ENCODE measurements at places on chromosomes 7 and 10.

- no peak for DNase-seq
These were observed 215.9 kb downstream of the RAB11FIP2 start for GRCh38 chr10:117830787-117831212.

- DNase-seq = no peak
These were observed 173.3 kb downstream of the CFTR start for GRCh38 chr7:117652943-117653680.

DNA sequence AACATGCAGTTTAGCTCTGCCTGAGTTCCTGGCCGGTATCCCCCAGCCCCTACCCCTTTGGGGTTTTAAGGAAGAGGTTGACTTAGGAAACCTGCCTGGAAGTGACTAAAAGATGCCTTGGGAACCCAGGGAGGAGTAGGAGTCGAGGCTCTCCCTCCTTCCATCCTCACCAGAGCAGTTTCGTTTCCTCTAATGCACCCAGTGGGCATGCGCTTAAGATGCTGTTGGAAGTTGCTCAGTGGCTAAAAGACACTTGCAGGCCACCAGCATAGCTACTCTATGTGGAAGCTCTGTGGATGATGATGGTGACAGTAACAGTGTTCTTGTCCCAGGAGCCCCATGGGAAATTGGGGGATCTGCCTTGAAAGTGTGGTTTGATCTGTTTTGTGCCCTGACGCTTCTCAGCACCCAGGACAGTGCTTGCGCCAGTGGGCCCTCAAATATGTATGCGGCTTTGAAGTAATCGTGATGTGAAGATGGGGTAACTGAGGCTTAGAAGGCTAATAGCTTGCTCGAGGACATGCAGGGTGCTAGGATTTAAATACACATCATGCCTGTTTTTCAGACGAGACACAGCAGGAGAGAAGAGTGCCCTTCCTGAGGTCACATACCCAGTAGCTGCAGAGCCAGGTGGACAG is 32.0 kb downstream of the TBATA start:
- no peak for DNase-seq

DNA sequence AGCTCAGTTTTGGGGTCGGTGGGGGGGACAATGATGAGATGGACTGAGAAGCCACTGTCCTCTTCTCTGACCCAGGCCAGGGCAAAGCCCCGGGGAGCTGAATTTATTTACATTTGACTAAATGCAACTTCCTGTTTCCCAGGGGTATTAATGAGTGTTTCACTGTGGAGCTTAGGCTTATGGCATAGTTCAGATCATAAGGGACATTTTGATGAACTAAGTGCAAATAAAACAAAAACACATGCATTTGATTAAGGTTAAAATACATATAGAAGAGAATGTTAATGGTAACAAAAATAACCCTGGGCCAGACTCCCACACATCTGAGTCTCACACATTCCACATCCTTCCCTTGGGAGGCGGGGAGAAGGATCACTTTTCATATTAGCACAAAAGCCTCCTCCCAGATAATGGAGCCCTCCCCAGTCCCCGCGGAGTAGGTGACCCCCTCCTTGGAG is 320.6 kb downstream of the FRMD4A start:
- DNase-seq = no peak

DNA sequence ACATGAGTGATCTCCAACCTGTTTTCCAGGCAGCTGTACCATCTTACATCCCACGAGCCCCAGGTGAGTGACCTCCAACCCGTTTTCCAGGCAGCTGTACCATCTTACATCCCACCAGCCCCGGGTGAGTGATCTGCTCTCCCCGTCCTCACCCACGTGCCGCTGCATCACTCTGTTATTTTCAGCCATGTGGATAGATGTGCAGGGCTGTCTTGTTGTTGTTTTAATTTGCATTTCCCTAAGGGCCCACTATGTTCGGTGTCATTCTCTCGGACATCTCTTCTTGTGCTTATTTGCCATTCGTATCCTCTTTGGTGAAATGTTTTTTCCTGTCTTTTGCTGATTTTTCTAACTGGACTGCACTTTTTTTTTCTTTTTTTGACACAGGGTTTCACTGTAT is 17.9 kb upstream of the LARP4B start:
- DNase-seq = no peak

DNA sequence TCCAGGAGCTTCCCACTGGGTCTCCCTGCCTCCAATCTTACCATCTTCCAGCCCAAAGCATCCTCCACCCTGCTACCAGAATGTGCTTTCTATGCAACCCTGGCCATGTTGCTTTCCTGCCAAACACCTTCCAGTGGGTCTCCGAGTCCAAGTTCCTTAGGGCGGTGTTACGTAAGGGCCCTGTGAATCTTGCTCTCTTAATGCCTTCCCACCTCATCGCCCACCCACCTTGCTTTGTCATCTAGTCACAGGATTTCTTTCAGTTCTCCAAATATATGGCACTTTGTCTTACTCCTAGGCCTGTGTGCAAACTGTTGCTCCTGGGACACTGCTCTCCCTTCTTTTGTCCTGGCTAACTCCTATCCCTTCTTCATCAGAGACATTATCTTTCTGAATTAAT is 344.5 kb downstream of the RPS24 start:
- DNase-seq = no peak

DNA sequence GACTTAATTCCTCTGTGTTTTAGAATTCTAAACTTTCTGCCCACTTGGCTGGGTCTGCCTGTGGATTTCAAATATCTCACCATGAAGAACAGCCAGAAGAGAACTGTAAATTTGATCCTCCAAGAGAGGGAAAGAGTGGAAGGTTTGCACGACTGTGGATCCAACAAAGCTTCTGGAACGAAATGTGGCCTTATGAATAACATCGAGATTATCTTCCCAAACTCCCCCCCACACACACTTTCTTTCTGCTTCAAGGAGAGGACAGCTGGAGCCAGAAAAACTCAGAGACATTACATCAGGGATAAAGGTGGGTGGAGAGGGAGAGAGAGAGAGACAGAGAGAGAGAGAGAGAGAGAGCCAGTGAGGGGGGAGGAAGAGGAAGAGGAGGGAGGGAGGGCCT is 570.1 kb upstream of the MGMT start:
- DNase-seq = no peak

DNA sequence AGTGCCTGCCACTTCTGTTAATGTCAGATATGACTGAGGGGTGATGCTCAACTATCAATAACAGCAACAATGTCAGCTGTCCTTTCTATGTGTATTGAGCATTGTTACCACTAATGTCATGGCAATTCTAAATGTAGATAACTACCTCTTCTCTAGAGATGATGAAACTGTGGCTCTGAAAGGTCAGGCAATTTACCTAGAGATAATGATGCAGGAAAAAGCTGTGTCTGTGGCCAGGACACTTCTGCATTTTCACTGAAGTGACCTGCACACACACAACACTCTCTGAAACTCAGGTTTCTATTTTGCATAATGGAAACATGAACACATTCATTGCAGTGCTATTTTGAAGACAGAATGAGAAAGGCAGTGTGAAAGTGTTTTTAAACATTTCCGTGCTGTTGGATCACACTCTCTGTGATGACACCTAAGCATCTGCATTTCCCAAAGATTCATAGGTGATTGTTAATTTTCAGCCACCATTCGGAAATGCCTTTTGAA is 148.2 kb downstream of the KCND2 start:
- no peak for DNase-seq

DNA sequence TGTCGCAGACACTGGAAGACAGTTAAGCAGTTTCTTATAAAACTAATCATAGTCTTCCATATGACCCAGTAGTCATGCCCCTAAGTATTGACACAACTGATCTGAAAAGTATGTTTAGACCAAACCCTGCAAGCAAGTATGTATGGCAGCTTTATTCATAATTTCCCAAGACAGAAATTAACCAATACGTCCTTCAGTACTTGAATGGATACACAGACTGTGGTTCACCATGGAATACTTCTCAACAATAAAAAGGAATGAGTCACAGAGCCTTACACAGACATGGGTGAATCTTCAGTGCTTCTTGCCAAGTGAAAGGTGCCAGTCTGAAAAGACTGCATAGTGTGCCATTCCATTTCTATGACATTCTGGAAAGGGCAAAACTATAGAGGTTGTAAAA is 50.2 kb upstream of the AKR1E2 start:
- no peak for DNase-seq

- no peak for DNase-seq
These were observed 184.6 kb downstream of the SEC23IP start for GRCh38 chr10:120076996-120077706.

DNA sequence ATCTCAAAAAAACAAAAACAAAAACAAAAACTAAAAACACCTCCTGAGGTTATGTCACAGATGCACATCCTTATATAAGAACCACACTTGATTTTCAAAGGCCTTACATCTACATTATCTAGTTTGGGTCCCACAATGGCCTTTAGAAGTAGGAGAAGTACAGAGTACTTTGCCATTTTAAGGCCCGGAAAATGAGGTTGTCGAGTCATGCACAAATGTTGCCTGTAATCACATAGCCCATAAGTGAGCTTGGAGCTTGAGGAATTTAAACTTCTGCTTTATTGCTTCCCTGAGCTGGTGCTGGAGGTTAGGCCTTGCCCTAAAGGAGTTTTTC is 9.7 kb upstream of the MKRN1 start:
- DNase-seq = no peak

DNA sequence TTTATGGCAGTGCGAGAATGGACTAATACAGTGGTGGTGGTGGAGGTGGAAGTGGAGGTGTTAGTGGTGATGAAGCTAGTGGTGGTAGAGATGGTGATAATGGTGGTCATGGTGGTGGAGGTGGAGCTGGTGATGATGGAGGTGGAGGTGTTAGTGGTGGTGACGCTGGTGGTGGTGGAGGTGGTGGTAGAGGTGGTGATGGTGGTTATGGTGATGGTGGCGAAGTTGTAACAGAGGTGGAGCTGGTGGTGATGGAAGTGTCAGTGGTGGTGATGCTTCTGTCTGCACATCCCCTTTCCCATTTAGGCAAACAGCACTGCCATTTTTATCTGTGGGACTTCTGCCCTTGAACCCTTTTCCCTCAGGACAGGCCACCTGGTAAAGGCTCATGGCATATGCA is 7.4 kb upstream of the PTPRN2 start:
- DNase-seq = no peak

GRCh38 chr10:117327262-117327661 is 48.0 kb downstream of the PDZD8 start:
- no peak for DNase-seq

- DNase-seq = no peak
These were observed 524.4 kb downstream of the NEBL start for GRCh38 chr10:20372748-20373147.

DNA sequence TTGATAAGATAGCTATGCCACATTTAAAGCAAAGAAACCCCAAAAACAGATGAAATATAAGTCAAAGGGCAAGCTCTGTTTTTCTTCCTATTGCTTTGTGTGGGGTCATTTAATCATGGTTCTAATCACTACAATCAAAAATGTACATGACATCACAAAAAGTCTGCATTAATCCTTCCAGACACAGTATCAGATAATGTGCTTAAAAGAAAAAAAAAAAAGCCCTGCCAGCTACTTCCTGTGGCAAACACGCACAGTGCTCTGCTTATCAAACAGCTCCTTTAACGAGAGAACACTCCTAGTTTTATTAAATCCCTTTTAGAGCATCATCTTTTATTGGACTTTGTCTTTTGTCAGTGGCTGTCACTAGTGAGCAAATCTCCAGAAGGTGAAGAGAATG is 1005.8 kb downstream of the GATA3 start:
- DNase-seq = no peak

DNA sequence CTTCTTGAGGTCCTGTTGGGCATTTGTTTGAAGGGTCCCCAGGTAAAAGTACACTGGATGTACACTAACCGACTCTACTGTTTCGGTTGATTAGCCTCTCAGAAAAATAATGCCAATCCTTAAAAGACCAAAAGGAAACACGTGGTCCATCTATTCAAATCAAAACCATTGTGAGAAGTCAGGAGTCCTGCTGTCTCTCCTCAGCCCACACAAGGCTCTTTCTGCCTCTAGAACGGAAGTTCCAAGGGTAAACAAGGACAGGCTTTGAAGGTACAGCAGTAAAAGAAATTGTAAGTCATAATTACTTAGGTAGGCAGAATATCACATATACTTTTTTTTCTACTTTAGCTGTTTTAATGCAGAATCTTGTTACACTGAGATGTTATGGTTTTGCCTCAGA is 71.7 kb upstream of the TPK1 start:
- DNase-seq = no peak

DNA sequence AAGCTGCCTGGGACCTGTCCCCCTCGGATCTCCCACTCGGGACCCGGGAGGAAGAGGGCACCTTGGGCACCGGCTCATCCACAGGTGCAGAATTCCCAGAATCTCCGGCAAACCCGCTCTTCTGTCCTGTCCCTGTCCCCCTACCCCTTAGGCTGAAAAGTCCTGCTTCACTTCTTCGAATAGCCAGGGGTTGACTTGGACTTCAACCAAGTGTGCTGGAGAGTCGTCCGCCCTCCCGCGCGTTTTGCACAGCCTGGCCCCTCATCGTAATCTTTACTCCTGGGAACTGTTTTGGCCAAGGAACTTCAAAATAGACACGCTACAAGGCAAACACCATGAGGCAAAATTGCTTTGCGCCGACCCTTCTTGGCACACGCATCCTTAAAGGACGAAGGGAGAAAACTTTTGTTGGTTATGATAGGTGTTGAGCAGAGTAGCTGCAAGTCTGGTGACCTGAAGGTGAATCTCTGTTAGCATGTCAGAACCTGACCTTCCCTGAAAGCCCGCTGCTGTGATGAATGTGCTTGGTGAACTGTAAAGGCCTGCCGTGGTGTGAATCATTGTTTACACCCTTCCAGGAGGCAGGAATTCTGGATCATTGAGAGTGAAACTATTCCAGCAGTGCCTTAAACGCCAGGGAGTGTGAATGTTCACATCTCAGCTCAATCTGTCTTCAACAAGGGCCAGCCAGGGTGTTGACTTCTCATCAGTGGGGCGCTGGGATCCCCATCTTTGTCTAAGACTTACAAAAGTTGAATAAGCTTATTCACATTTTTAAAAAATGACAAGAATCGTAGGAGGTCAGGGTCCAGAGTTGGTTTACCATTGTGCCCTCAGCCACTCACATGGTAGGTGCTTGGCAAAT is 589 bp upstream of the RAPGEF5 start:
- no peak for DNase-seq

- DNase-seq = no peak
These were observed 365.1 kb upstream of the NFE2L3 start for GRCh38 chr7:25786936-25787335.

GRCh38 chr7:152967958-152968357 is 208.4 kb downstream of the ACTR3B start:
- DNase-seq = no peak

- no peak for DNase-seq
These were observed 118.7 kb downstream of the MAD1L1 start for GRCh38 chr7:2114052-2114451.
